ENCODE measurements at places on chromosomes 16 and 17.
A peak's percentile ranks its signal among the peaks of the same experiment; 100 is the strongest.

- DNase-seq = no peak
Measured at GRCh38 chr17:38451030-38451839, 23.0 kb downstream of the ARHGAP23 start.

DNA sequence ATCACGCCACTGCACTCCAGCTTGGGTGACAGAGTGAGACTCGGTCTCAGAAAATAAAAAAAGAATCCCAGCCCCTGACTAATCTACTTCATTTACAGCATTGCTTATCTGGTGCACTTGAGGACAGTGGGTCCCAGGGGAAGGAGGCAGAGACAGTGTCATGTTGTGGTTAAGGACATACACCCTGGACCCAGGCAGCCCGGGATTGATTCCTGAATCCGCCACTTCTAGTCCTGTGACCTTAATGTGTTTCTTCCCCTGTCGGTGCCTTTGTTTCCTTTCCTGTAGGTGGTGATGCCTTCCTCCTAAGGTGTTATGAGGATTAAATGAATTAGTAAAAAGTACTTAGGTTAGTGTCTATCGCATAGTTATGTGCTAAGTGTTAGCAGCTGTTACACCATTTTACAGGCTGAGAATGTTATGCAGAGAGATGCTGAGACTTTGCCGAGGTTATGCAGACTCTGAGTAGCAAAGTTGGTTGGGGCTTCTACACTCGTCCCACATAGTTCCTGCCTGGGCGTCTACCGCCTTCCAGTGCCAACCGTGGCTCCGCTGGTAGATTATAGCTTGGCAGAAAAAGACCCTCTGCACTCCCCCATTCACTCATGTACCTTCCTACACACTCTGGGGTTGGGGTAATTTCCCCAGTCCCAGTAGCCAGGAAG lies 74.8 kb downstream of the RAB11FIP4 start:
- no peak for DNase-seq

GRCh38 chr17:40561294-40561870 lies 3.9 kb downstream of the CCR7 start:
- no peak for DNase-seq

DNA sequence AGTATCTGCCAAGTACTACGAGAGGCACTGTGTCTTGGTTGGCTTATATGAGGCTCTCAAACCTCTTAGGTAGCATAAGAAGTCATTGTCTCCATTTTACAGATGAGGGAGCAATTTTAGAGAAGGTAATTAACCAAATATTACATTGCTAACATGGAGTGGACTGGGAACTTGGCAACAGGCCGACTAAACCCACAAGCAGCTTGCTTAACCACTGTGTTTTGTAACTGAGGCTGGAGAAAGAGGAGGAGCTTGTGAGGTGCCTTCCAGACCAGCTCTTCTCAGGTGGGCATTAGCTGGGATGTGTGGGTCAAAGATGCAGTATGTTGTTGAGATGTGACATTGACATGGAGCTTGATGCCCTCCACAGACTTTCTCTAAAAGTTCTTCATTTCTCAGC lies 835.6 kb upstream of the RBFOX1 start:
- DNase-seq = peak; percentile 19

DNA sequence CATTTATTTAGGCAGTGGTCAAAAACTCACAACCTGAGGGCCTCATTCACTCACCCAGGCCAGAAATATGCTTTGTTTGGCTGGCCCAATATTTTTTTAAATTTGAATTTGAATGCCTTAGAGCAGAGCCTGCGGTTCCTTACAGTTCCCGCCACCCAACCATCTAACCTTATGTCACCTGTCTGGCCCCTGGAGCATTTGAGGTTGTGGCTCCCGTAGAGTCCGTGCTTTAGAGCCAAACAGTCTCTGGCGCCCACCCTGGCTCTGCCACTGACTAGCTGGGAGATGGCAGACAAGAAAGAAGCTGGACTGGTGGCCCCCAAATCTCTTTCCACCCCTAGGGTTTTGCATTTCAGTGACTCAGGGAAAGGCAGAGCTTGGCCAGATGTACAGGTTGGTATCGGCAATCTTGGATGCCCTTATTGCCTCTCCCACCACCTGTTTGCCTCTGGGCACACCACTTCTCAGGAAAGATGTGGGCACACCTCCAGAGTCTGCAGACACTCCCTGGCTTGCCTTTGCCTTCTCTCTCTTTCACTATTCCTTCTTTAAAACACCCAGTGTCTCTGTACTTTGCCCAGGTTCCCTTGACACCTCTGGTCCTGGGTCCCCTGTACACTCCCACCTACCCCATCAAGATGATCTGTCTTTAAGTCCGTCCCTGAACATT lies 1.9 kb upstream of the MAP3K14 start:
- no peak for DNase-seq

DNA sequence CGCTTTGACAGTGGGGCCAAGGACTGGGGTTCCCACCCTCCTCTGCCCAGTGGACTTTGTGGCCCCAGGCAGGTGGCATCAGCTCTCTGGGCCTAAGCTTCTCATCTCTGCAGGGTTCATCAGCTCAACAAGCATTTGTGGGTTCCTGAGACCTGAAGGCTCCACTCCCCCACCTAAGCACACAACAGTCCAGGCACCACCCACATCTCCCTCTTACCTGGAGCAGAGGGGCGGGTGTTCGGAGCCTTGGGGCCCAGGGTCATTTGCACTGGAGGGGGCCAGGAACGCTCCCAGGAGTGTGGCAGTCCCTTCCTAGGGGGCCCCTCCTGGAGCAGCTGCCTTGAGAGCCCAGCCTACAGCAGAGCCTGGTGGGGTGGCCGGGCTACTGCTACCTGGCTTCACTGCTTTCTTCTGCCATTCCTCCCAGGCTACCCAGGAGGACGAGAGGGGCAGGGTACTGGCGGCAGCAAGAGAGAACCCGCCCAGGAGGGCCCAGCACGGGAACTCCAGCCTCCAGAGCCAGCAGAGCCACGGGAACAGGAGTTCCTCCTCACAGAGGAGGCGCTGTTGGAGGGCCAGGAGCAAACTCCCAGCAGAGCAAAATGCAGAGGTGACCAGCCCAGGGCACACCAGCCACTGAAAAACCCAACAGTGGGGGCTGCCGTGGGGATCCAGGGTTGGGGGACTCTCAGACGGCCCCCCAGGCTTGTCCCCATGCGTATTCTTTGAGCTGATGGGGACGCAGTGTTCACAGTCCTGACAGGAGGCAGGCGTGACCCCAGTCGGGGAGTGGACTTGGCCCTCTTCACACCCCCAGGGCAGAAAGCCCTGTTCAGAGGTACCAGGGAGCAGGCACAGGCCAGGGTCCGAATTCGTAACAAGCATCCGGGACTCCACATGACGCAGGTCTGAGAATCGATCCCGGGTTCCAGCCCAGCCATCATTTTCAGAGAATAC lies 35.1 kb upstream of the SLC38A10 start:
- no peak for DNase-seq

DNA sequence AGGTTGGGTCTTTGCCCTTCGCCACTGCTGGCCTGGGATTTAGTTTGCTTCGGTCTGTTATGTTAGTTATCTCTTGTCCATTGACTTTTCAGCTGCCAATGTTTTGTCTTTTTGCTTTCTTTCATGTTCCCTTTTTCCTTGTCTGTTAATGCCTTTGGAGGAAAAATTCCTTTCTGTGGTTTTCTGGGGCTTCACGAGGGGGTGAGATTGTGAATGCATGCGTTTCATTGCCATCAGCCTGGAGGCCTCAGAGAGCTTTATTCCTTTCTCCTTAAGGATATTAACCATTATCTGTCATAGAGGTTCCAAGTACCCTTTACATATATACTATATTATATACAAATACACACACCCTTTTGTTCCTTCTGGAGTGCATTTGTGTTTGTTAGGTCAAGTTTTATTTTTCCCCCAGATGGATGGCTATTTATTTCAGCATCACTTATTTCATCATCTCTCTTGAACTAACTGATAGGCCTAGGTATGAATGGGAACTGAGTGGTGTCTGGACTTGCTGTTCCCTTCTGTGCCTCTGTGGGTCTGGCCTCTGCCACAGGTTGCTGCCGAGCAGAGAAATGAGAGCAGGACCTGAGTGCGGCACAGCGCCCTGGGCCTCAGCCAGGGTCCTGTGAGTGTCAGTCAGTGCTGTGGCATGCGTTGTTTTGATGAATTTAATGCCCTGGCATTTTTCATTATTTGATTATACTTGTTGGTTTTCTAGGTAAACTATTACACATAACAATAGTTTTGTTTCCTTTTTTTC lies 193.4 kb downstream of the LGALS9B start:
- DNase-seq = no peak

DNA sequence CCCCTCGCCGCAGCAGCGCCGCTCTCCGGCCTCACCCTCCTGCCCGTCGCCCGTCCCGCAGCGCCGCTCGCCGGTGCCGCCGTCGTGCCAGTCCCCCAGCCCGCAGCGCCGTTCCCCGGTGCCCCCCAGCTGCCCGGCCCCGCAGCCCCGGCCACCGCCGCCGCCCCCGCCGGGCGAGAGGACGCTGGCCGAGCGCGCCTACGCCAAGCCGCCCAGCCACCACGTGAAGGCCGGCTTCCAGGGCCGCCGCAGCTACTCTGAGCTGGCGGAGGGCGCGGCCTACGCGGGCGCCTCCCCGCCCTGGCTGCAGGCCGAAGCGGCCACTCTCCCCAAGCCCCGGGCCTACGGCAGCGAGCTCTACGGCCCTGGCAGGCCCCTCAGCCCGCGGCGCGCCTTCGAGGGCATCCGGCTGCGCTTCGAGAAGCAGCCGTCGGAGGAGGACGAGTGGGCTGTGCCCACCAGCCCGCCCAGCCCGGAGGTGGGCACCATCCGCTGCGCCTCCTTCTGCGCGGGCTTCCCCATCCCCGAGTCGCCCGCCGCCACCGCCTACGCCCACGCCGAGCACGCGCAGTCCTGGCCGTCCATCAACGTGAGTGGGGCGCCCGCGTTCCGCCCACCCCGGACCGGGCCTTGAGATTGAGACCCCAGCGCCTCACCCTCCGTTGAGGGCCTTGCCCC lies 15.0 kb downstream of the TBKBP1 start:
- DNase-seq = no peak

- DNase-seq = no peak
Measured at GRCh38 chr17:41052566-41052965, 2.5 kb downstream of the KRTAP2-2 start.

Data from NCI-H2029 treated with DMSO at 0.1 percent for 48 hours (cell line).